Bone marrow (tissue), 2 donors: ENCODE measurements at places on chromosomes 6 and 20.

GRCh38 chr20:6029538-6029937 lies 24.3 kb downstream of the LRRN4 start:
- DNase-seq = no peak

DNA sequence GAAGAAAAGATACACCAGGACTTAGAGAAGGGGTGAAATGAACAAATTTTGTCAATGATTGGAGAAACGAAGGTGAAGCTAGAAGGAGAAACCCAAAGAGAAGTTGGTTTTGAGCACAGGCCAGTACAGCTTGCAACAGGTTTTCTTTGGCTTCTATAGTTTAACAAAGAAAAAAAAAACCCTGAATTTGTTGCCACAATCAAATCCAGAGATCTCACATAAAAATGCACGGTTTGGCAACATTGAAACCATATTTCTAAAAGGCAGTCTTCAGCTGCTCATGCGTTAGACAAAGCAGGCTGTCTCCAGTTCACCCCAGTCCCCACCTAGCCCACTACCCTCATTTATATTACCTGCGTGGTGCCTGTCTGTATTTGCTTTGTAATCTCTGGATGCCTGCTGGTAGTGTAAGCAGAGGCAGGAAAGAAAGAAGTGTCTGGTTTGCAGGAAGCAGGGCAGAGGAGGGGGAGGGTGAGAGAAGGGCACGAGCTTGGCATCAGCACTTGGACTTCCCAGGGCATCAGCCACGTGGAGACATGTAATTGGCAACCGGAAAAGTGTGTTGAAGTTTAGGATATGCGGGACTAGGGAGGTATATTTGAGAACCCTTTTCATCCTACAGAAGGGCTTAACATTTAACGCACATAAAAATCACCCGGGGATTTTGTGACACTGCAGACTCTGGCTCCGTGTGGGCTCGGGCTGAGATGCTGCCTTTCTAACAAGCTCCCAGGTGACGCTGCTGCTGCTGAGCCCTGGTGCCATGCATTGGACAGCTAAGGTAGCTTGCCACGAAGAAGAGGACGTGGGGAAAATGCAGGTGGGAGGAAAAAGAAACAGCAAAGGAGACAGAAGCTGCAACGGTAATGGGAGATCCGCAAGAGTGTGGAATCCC lies 14.4 kb downstream of the PFDN4 start:
- DNase-seq = no peak

- no peak for DNase-seq
Measured at GRCh38 chr6:99011151-99011550, 63.4 kb upstream of the FBXL4 start.

GRCh38 chr6:25913741-25914140 lies 16.8 kb downstream of the SLC17A2 start:
- DNase-seq = no peak

DNA sequence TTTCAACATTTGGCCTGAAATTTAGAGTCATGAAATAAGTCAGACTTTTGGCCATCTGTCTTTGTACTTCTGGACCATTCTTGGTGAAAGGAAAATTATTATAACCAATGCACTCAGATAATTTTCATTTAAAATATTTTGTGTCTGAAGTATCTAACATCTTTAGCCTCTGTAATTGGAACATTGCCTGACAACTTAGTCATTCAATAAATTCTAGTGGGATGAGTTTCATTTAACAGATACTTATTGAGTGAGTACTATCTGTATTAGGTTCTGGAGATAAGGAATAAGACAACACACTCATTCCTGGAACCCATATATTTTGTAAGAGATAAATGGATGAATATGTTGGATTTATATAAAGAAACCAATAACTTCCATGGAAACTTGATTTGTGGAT lies 536.0 kb downstream of the BCKDHB start:
- DNase-seq = no peak

DNA sequence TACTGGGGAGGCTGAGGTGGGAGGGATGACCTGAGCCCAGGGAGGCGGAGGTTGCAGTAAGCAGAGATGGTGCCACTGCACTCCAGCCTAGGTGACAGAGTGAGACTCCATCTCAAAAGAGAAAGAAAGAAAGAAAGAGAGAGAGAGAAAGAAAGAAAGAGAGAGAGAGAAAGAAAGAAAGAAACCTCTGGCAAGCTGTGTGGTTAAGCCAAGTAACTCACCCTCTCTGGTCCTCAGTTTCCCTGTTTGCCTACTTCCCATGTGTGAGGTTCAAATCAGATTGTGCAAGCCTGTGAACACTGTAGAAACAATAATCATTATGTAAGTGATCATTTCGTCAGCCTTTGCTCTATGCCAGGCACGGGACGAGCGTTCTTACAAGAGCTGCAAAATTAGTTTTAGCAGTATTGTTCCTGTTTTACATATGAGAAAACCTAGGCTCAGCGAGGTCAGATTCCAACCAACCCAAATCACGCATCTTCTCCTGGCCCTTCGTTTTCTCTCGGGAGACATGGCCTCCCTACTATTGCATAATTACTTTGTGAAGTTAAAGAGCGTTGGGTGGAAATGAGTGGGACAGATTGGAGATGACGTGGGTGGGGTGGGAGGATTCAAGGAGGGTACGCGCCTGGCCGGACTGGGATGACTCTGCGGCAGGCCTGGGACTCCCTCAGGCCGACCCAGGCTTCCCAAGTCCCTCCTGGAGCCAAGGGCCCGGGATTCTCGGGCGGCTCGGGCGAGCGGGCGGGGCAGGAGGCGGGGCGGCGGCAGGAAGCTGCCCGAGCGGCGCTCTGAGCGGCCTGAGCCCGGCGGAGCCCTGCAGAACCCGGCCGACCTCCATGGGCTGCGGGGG lies at the start of gene SNX21:
Gene SNX21 (plus strand): TSS at position 770 of the 853 bp plus-strand sequence. CDS start 121 bp downstream, outside the sequence.
- DNase-seq = peak; percentile 30

- DNase-seq = no peak
Measured at GRCh38 chr20:18973529-18974173, 160.1 kb downstream of the SCP2D1 start.

- DNase-seq = no peak
Measured at GRCh38 chr6:6803180-6803977, 214.9 kb downstream of the LY86 start.

DNA sequence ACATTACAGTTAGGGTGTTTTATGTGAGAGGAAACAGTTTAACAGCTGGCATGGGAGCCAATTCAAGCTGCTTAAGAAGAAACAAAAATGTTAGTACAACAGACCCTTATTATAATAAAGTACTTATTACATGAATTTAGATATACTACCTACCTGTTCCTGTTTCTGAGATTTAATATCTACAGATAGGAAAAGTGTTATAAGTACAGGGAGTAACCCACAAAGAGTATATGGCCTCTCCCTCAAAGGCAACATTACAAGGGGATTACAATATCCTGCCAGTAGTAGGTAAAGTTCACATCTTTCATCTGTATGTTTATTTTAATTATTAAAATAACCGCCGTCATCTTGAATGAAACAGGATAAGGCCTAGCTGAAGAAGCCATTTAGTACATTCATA lies 1.8 kb upstream of the ME1 start:
- DNase-seq = no peak

DNA sequence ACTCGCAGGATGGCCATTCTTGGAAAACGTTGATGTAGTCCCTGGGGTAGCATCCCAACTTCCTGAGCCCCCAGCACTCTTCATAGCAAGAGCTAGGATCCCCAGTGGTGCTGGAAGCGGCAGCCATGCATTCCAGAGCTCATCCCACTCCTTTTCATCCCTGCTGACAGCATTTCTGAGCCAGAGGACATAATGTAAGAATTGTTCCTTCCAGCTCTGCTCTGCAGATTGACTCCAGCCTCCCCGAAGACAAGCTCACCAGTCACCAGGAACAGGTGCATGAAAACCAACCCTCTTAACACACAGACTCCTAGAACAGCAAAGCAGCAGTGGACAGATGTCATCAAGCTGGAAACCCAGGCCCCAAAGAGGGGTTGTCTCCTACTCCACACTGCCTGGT lies 3.8 kb downstream of the SLC13A3 start:
- no peak for DNase-seq

DNA sequence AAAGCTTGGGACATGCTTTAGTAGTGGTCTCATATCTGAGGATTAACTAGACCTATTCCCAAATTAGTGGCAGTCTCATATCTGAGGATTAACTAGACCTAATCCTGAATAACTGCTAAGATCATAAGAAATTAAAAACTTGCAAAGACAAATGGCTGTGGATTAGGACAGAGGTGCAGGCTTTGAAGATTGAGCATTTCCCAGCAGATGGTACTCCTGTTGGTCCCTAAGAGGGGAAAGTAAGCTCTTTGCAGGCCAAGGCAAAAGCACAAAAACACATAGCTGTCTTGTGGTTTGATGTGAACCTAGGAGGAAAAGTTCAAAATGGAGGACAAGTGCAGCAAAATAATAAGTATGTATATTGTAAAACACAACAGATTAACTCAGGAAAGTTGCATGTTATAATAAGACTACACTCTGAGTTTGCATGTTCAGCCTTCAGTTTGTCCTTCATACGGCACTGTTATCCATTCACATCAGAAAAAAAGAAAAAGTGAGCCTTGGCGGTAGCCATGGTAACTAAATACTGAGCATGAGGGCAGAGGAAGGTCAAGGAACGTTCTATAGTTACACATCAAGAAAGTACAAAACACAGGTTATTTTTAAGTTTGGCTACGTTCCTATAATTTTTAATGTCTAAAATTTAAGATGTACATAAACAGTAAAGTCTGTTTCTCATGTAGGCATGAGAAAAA lies 62.8 kb downstream of the FILIP1 start:
- no peak for DNase-seq

GRCh38 chr20:61803416-61803914 lies 262.2 kb downstream of the TAF4 start:
- DNase-seq = no peak

GRCh38 chr6:126926926-126927325 lies 191.5 kb upstream of the RSPO3 start:
- no peak for DNase-seq

DNA sequence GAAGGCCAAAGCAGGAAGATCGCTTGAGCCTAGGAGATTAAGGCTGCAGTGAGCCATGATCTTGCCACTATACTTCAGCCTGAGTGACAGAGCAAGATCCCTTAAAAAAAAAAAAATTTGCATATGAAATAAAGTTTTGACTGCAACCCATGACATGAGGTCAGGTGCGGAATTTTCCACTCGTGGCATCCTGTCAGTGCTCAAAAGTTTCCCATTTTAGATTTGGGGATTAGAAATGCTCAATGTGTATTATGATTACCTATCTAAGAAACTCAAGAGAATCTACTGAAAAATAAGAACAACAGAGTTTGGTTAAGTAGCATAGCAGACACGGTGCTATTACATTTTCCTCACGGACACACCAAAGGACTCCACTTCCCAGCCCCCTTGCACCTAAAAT lies 11.7 kb downstream of the SLC23A2 start:
- DNase-seq = no peak

GRCh38 chr20:64052987-64053840 lies 3.8 kb upstream of the SOX18 start:
- DNase-seq = no peak

GRCh38 chr20:12237772-12238171 lies 320.1 kb downstream of the BTBD3 start:
- no peak for DNase-seq

DNA sequence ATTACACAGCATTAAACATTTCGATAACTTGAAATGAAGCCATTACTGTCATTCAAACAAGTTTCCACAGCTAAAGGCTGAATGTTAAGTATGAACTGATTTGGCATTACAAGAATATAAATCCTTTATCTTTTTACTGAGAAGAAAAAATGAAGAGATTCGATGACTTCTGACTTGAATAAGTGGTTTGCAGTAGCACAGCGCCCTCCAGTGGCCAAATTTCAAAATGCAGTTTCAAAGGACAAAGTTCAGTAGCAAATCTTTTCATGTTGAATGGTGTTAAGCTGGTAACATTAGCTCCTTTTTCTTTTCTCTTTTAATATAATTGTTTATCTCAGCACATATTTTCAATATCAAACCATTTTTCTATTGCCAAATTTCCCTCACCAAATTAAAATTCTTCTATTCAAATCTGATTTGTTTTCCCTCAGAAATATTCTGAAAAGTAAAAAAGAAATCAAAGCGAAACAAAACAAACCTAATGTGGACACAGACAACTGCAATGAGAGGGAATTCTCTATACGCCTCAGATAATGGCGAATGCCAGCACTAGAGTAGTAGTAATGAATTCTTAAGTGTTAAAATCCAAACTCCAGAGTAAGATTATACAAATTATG lies 145.7 kb downstream of the BTBD9 start:
- peak; percentile 29 for DNase-seq

- DNase-seq = no peak
Measured at GRCh38 chr6:16600701-16601100, 160.6 kb downstream of the ATXN1 start.

DNA sequence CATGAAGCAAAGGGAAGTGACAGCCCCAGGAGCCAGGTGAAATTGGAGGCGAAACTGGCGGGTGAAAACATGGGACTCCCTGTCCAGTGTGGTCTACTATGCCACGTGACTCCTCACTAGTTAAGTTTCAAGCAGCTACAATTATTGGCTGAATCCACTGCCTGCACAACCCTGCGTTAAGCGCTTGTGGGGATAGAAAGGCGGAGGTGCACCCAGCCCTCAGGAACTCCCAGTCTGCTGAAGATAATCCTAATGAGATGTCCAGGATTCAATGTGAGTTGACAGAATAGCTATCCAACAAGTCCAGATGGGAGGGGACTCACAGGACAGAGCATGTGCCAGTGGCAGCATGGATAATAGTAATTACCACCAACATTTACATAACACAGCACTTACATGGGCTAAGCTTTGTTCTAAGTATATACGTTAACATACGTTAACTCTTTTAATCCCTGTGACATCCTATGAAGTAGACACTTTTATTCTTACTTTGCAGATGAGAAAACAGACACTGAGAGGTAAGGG lies 1.8 kb downstream of the MOCS1 start:
- no peak for DNase-seq

DNA sequence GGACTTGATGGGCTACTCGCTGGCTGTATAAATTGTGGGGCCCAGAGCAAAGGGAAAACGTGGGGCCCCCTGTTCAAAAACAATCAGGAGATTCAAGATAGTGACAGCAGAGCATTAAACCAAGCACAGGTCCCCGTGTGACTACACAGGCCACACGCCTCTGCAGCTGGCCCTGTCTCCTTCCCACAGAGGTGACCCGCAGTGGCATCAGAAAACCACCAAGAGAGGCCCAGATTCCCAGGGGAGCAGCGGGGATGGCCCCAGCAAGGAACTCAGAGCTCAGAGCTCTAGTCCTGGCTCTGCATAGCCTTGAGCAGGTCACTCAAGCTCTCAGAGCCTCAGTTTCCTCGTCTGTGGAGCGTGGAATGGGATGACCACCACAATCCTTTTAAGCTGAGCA lies 57.6 kb downstream of the CPNE5 start:
- DNase-seq = no peak

DNA sequence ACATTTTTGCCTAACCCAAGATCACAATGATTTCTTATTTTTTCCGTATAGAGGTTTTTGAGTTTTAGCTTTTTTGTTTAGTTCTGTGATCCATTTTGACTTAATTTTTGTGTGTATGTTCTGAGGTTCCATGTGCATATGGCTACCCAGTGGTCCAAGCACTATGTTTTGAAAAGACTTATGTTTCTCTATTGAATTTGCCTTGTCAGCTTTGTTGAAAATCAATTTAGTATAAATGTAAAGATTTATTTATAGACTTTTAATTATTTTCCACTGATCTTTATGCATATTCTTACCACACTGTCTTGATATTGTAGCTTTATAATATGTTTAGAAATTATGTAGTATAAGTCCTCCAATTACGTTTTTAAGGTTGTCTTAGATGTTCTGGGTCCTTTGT lies 10.2 kb downstream of the TM9SF4 start:
- DNase-seq = no peak
